Mesothelial cell of epicardium (in vitro differentiated cells): ENCODE measurements at places on chromosomes 12 and 14. TPM values are rescaled to one million over a fixed set of nuclear protein-coding genes. Genes with fewer than 3 reads are reported as not detected.

GRCh38 chr12:103560604-103561101, 26.4 kb upstream of the STAB2 start:
- DNase-seq, result no peak

GRCh38 chr12:105030820-105031807, 45.0 kb downstream of the NOPCHAP1 start:
- DNase-seq, result no peak

DNA sequence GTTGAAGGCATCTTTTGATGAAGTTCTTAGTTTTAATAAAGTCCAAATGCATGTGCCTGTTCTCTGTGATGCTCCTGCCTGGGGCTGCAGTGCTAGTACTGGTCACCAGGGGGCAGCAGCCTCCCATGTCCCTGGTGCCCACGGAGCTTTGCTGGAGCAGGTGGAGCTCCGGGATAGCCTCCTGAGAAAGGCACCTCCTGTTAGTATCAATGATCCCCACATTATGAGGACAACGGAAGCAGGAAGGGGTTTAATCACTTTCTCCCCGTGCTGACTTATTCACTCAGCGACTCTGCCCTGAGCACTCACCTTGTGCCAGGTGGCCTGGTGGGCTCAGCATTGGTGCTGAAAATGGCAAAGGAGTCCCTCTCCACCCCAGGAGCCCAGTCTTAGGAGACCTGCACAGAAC, 123.0 kb upstream of the PZP start:
- DNase-seq, result peak; percentile 34

DNA sequence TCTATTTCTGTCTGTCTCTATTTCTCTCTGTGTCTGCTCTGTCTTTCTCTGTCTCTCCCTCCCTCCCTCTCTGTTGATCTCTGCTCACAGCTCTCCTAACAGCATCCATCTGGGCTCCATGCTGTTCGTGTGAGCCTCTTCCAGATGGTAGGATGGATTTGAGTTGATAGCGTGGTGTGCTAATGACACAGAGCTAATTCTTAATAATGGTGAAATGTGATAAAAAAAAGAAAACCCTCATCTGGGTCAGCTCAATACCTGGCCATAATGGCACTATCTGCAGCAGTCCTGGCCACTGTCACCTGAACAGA, 96.4 kb downstream of the AACS start:
- DNase-seq, result no peak

GRCh38 chr12:115097416-115097815, 413.4 kb upstream of the TBX3 start:
- no peak for DNase-seq

DNA sequence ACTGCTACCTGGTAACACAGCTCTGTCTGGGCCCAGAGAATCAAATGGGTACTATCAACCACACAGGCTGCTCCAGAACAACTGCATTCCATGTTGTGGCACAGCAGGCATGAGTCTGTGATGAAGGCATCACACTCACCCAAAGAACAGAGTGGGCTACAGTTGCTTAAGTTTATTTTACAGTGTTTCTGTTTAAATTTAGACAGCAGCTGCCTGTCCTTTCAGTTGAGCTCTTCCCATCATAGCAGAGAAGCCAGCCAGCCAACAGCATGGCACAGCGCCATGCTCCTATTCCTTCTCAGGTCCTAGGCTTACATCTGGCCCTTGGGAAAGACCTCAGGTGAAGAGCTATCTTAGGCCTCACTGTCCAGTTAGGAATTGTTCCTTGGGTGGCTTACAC, 147.0 kb upstream of the FRMD6 start:
- DNase-seq, result no peak

DNA sequence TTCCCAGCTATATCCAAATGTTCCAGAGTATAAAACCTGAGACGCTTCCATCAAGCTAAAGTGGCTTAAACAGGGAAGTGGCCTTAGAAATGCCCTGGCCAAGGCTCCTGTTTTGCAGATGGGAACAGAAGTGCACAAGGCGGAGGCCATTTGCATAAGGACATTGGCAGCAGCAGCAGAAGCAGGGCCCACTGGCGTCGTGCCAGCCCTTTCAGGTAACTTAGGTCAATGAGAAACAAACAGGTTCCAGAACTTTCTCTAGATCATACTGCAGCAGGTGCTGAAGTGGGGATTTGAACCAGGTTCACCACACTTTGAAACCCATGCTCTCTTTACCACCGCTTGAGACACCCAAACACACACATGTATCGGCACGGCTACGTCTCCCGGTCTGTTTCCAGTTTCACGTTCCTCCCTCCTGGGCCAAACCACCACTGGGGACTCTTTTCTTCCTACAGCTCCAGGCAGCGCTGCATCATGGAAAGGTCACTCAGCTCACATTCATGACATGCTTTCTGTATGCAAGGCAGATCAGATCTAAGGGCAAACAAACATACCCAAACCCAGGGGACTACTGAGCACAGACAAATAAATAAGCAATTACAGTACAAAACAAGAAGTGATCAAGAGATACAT, 46.0 kb upstream of the PLEKHG6 start:
- no peak for DNase-seq

GRCh38 chr12:10388624-10389413, 1.0 kb downstream of the KLRK1 start:
- no peak for DNase-seq

DNA sequence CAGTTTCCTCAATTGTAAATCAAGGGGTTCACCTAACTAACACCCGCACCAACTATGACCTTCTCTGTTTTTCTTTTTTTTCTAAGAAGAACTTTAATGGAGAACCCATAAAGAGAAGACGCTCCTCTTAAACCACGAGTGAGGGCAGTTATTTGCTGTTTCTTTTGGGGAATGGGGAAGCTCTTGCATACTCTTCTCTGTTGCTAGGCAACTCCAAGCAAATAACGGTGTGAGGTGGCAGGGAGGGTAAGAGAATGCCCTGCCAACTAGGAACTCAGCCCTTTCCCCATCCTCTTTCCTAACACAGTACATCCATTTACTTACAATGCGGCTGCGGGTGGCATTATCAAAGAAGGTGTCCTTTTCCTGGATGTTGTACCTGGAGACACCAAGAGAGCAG, 114.9 kb downstream of the ANO2 start:
- no peak for DNase-seq

The SOAT2 gene
- total RNA-seq, result 0.13 to 0.40 TPM (median 0.20 TPM) in 3 replicates
